ENCODE measurements at places on chromosomes 3 and 15.

- no peak for DNase-seq
Measured at GRCh38 chr15:83904107-83905040, 250.5 kb downstream of the ADAMTSL3 start.

DNA sequence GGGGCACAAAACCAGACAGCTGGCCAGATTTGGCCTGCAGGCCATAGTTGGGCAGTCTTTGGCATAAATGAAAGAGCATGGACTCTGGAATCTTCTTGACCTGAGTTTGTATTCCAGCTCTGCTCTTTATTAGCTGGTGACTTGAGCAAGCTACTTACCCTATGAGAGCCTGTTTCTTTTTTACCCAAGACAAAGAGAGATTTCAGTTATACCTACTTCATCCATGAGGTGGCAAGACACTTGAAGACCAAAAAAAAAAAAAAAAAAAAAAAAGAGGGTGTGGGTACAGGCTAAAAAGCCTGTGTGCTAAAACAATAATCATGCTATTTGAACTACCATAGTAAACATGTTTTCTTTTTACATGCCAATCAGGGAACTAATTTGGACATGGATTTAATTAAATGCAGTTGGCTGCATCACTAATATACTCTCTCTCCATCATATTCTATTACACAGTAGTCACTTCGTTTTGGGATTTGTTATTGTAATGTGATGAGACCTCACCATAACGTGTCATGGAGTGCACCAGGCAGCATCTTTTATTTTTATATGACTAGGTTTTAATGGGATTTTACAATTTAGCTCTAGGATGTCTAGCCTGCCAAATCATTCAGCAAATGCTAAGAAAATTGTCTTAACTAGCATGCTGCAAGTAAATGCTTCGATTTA, 109.2 kb upstream of the FHIT start:
- DNase-seq: no peak

- no peak for DNase-seq
Measured at GRCh38 chr15:95261546-95261945, 1030.2 kb downstream of the MCTP2 start.

DNA sequence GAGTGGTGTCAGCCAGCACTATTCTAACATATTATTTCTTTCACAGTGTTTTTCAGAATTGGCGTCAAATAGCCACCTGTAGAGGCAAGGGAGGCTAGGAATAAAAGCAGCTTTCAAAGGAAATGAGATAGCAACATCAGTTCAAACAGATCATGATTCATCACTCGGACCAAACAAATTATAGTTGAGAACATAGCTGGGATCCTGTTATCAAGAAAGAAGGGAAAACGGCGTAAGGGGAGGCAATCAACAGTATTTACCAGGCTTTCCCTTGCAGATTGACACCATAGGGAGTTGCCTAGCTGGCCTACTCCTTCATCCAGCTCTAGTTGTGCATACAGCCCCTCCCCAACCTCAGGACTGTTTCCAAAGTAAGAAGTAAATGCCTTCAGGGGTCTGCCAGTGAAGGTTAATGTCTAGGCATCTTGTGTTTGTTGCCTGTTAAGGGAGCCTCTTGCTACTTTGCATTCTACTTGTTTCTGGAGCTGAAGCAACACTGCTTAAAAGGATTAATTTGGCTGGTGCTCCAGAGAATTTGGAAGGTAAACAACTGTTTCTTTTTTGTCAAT, 286.5 kb downstream of the NSUN3 start:
- no peak for DNase-seq

All from stimulated activated CD8-positive, alpha-beta memory T cell treated with anti-CD3 and anti-CD28 coated beads, Interleukin-15, amount 100 ng/mL, for 4 hours (primary cell).